Fibroblast of skin of left quadriceps (primary cell): ENCODE measurements at places on chromosomes 7 and 10.

GRCh38 chr7:12694817-12695216 lies 7.4 kb downstream of the ARL4A start:
- no peak for DNase-seq

- DNase-seq: no peak
These were observed 87.0 kb downstream of the HGF start for GRCh38 chr7:81682873-81683272.

GRCh38 chr7:88775838-88776237 lies 16.3 kb downstream of the ZNF804B start:
- no peak for DNase-seq

- DNase-seq: no peak
These were observed 224.9 kb downstream of the SKIDA1 start for GRCh38 chr10:21300551-21300950.

GRCh38 chr10:89535171-89536012 lies at the start of gene SLC16A12:
TSS of gene SLC16A12 (minus strand) at chr10:89535594. CDS start at chr10:89462578, 73,016 bp downstream.
- no peak for DNase-seq

- DNase-seq: no peak
These were observed 75.5 kb downstream of the ARHGAP22 start for GRCh38 chr10:48529331-48529730.

- DNase-seq: no peak
These were observed 33.1 kb downstream of the GPRIN2 start for GRCh38 chr10:46523119-46523961.

DNA sequence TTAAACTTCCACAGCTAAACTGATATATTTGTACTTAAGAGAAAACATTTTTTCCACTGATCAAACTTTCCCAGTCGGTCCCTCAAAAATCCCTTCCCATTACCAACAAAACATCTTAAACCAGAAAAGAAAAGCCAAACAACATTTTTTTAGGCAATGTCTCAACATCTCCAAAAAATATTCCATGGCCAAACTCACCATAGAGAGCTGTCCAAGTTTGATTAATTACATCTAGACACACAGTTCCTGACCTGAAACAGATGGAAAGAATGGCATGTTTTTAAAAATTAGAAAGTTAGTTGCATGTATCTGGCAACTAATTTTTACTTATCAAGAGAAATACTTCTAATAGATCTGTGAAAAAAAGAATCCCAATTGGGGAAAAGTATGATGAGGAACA lies 95.4 kb downstream of the UBE2H start:
- DNase-seq: no peak

DNA sequence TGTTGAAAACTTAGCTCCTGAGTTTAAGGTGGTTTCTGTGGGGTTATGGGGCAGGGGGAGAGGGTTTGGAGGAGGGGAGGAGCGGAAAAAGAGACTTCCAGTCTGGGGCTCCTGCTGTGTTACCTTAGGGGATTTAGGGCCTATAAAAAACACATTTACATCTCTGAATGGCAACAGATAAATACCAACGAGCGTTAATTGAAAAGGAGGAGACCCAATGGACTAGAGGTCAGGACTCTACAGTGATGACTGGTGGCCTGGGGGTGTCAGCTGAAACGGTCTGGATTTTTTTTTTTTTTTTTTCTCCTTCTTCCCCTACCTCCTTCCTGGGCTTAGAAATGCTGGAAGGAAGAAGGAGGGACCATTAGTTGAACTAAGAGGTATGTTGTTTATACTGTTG lies 47.4 kb downstream of the AUTS2 start:
- DNase-seq: no peak

DNA sequence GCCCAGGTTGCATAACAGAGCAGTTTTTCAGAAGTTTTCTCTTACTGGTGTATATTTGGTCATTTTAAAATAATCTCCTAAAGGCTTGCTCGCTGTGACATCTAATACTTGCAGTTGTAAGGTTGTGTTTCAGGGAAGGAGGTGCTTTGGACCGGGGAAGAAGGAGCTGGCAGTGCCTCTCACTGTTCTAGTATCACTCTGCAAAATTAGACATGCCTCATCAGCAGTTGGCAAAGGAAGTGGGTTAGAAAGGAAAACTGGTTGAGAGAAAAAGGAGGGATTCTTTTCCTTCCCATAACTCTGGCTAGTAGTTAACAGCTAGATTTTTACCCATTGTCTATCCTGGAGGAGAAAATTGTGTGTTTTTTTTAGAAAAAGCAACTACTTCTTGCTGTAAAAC lies 34.8 kb downstream of the CUL1 start:
- no peak for DNase-seq

DNA sequence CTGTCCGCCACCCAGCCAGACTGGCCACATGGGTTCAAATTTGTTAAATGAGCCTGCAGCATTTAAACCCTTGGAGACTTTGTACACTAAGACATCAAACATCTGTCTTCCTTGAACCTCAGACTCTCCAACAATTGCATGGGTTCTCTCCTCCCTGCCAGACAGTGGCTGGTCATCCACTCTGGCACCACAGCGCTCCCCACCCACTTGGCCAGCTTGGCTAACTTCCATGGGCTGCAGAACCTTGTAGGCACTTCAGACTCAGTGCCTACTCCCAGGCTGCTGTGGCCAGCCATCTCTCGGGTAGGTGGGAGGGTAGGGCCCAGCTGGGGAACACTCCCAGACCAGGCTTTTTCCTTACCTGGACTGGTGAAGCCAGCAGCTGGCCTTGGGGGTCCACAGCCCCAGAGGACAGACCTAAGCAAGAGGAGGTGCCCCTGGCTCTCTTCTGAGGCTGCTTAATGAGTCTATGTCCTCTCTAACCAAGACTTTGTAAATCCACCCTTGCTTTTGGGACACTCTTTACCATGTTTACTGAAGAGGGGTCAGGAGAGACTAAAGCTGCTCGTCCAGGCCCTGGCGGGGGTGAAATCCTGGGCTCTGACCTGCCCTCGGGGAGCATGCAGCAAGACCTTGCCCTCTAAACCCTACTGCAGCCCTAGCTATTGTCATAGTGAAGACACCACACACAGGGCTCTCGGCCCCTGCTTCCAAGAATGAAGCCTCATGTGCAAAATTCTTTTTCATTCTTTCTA lies 82.7 kb downstream of the ARHGAP22 start:
- DNase-seq: no peak

GRCh38 chr10:122478971-122479370 lies 17.6 kb downstream of the HTRA1 start:
- DNase-seq: no peak

- DNase-seq: peak; percentile 55
These were observed 5.2 kb downstream of the DMBT1 start for GRCh38 chr10:122565766-122566206.

DNA sequence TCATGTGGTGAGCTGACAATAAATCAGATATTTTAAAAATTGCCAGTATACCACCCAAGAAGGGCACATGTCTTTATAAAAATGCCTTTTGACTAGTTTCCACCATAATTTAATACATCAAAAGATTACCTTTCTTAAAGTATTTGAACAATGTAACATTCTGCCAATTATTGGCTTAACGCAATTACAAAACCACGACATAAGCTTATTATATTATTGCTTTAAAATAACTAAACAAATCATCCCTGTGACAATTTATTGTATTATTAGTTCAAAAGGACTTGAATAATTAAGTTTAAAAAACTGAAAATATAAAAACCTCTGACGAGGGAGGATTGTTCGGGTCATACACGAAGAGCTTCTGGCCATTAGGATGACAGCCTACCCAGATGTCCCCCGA lies 9.6 kb upstream of the PON3 start:
- DNase-seq: no peak

DNA sequence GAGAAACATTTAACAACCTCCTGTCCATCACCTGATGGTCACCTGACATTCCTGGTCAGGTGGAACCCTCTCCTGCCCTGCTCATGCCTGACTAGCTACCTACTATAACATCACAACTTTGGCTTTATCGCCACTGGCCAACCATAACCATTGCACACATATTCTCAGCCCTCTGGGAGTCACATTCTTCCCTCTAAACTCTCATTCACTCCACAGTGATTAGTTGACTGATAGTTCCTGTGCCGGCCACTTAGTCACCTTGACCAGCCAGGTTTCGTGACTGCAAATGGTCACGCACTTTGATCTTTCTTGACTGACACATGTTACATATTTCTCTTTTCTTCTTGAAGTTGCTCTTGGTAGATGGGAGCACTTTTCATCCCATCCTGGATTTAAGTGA lies 50.1 kb downstream of the GNAI1 start:
- no peak for DNase-seq

GRCh38 chr7:123126691-123127090 lies 73.1 kb downstream of the SLC13A1 start:
- DNase-seq: no peak

DNA sequence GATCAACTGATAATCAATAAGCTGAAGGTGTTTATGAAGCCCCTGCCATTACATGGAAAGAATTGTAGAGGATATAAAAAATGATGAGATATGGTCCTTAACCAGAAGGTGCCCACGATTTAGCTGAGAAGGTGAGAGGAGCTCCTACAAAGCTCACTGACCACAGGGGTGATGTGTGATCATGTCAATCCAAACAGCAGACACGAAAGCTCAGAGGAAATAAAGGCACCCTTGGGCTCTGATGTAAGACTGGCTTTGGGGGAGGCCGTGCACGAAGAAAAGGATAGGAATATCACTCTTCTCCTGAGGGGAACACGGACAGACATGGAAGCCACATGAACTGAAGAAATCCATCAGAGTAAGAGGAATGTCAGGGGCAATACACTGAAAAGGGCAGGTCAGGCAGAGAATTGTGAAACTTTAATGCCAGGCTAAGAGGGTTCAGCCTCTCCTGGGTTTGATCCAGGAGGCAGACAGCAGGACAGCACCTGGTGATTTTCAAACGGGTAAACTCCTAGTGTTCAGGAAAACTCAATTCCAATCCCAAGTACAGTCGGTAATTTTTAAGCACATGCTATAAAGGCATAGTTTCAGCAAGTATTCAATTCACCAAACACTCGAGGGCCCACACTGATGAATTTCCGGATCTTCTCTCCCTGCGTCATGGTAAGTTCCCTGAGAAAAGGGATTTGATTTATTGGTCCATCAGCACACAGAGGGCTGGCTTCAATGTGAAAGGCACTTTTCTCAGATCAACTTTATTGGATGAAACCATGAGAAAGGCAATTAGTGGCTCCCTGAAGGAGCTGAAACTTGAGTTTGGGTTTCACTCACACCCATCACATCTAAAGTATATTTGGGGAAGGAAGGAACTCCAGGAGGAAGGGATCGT lies 163.8 kb downstream of the PRPF18 start:
- DNase-seq: no peak

DNA sequence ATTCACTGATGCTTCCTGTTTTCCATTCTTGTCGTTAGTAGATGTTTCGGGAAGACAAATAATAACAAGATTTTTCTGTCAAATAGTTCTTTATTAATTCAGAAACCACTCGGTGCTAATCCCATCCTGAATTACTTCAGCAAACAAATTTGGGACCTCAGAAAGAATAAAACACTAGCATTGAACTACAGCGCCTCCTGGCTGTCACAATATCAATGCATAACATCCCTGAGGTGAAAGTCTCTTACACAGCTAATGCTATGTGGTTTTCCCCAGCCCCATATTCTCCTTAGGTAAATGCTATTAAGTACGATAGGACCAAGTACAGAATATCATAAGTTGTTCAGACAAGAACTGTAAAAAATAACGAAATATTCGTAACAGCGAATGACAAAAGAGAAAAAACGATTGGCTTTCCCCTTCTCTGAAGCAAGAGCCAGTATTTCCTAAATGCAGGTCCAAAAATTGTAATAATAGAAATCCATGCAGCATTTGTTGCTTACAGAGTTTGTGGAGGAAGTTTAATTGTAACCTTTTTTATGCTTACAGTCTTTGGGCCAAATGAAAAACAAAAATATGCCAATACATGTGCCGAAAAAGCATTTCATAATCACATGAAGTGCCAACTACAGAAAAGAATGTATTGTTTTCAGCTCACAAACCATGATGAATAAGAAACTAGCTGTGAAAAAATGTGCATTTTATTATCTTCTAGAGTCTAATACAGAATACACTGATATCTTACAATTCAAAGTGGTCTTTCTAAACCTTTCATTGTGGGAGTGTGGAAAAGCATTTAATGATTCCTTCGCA lies 47.3 kb downstream of the MYPN start:
- DNase-seq: peak; percentile 42

DNA sequence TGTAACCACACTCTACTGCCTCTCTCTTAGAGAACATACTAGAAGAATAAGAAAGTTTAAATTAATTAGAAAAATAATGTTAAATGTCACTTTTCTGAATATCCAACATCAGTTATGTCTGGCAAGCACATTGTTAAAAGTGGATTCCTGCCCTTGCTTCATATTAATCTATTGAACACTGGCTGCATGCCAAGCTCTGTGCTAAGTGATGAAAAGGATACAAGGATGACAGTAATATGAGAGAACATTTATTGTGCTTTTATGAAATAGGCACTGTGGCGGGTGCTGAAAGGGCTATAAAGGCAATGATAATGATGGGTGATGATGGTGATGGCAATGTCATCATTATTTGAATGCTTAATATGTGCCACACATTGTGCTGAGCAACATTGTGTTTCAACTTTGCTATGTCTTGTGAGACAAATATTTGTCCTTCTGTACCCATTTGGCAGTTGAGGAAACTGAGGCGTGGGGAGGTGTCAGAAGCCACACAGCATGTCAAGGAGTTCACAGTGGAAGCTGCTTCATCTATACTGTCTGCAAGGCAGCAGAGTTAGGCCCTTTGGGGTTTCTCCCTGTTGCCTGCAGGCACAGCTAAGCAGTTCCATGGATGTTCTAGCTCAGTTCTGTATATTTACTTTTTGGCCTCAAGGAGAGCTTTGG lies 64.2 kb upstream of the RAPGEF5 start:
- DNase-seq: no peak

GRCh38 chr10:131035779-131036178 lies 275.7 kb downstream of the TCERG1L start:
- DNase-seq: no peak

DNA sequence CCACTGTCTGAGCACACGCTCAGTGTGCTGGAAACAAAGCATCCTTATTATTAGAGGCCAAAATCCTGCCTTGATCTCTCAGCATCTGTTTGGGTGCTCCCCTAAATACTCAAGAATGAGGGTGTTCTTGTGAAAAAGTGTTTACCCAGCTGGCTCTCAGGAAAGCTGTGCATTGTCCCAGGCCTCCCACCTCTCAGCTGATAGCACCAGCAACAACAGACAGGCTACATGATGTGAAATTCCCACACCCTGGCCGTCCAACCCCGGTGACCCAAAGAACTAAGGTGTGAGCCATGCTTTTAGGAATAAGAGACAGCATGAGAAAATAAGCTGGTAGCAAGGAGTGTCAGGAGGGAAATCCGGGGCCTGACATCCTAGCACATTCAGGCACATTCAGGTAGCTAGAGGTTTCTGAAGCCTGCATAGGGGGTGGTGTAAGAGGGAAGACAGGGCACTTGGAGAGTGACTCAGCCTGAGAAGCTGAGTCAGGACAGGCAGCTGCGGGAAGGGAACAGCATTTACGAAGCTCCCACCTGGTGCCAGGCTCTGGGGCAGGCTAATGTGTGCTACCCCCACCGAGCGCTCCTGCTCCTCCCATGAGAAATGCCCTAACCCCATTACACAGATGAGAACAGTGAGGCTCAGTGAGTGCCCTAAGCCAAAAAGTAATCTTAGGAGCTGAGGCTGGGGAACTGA lies 205.6 kb downstream of the GRID1 start:
- DNase-seq: no peak

GRCh38 chr7:36238138-36238537 lies 85.1 kb downstream of the EEPD1 start:
- DNase-seq: no peak
